ENCODE measurements at places on chromosomes 4 and X.

GRCh38 chr4:95505151-95505550 lies 43.6 kb downstream of the UNC5C start:
- no peak for DNase-seq

- DNase-seq = no peak
Observed at GRCh38 chr4:98659106-98659592, 738 bp upstream of the TSPAN5 start.

- no peak for DNase-seq
Observed at GRCh38 chrX:83145876-83146275, 362.2 kb upstream of the POU3F4 start.

DNA sequence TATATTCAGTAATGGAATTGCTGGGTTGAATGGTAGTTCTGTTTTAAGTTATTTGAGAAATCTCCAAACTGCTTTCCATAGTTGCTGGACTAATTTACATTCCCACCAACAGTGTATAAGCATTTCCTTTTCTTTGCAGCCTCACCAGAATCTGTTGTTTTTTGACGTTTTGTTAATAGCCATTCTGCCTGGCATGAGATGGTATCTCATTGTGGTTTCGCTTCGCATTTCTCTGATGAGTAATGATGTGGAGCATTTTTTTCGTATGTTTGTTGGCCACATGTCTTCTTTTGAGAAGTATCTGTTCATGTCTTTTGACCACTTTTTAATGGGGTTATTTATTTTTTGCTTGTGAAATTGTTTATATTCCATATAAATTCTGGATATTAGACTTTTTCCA lies 13.6 kb upstream of the MAGED4B start:
- DNase-seq = no peak

DNA sequence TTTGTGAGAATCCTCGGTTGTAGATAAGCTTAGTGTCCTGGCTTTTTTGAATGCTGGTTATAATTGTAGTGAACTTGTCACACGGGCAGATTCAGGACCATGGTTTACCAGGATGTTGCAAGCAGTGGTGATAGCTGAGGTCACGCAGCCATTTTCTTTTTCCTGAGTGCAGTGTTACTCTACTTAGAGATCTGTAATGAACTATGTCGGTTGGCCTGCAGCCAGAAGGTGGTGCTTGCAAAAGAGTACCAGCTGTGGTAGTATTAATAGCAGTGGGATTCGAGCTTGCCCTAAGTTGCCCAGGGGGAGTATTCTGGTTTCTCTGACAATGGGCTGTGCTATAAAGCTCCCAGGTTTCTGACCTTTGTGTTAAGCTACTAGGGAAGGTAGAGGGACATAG lies 368.9 kb downstream of the SLITRK2 start:
- DNase-seq = no peak

DNA sequence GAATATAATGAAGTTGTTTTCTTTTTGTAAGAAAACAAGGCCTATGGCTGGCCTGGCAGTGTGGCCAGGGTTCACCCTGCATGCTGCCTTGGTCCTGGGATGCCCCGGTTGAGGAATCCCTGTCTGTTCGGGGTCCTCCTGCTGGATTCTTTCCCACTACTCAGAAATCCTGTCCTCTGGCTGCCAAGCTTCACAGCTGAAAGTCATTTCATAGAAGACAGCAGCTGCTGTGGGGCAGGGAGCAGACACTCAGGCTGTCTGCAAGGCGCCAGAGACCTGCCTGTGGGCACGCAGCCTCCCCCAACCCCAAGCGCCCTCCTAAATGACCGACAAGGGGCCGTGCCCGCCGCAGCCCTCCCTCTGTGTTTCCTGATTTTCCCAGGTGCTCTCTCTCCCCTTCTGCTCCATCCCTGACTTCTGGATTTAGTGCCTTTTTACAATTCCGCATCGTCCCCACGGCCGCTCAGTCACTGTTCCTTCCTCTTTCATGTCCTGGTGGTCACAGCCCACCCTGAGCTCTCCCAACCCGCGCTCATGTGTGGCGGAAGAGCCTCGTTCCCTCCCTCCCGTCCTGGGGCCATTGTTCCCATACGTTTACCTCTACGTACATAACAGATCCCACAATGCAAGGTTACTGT lies 27.5 kb downstream of the ZFYVE28 start:
- DNase-seq = no peak

DNA sequence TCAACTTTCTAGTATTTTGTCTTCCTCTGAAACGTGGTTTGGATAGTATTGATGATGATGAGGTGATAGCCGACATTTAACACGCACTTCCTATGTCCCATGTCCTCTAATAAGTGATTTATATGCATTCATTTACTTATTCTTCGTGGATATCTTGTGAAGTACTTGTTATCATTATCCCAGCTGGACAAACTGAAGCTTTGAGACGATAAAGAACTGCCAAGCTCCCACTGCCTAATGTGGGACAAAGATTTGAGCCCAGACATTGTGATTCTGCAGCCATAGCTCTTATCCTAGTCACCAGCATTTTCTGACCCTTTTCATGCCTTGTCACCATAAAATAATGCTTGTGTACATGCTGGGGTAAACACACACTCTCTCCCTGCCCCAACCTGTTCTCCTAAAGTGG lies 92.5 kb downstream of the RAPGEF2 start:
- DNase-seq = no peak

DNA sequence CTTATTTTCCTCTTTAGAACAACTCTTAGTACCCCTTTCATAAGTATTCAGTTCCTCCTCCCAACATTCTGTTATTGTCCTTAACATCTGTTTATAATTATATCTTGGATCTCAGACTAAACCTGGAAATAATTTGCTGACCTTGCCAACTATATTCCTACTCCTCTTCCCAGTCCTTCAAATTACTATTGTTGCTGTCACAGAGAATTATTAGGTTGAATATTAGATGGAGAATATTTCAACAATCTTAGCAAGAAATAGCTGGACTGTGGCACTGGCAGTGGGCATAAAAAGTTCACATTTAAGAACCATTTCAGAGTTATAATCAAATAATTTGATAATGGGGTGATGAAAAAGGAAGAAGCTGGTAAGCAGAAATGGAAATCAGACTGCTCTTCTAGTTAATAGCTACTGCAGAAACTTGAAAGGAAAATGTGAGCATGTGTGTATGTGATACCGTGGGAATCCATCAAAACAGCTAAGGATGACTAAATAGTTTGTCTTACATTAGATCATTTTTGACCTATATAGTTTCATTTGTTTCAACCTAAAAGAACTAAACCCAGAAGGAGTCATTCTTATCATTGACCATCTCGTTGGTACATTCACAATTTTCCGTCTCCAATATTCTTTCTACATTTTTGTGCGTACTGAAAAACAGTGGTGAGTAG lies 43.3 kb upstream of the PRDM8 start:
- no peak for DNase-seq

GRCh38 chrX:39501822-39502221 lies 595.9 kb downstream of the BCOR start:
- DNase-seq = no peak

DNA sequence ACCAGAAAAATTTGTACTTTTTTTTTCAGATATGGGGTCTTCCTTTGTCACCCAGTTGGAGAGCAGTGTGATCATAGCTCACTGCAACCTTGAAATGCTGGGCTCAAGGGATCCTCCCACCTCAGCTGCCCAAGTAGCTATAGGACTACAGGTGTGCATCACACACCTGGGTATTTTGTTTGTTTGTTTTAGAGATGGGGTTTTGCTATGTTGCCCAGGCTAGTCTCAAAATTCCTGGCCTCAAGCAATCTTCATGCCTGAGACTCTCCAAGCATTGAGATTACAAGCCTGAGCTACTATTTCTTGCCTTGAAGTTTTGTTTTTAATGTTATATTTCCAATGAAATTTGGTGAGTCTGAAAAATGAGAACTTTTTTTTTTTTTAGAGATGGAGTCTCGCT lies 847.8 kb downstream of the TRIML1 start:
- DNase-seq = no peak

DNA sequence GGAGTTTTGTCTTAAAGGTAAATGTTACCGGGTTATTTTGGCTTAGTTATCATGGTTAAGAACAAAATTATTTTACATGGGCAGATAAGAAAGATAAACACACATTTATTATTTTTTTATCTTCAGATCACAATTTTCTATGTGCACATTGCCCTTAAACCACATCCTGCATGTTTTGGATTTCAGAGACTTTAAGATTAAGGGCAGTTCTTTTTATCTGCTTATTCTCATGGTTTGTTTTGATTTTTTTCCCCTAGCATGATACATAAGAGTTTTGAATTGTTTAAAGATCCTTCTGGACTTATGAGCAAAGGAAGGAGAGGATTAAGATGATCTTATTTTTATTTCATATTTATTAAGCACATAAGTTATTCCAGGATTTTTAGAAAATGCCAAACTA lies 190.1 kb upstream of the BMP3 start:
- no peak for DNase-seq

GRCh38 chrX:66919280-66919832 lies 280.5 kb upstream of the EDA2R start:
- no peak for DNase-seq

GRCh38 chr4:168200685-168201084 lies 108.3 kb downstream of the ANXA10 start:
- DNase-seq = no peak

DNA sequence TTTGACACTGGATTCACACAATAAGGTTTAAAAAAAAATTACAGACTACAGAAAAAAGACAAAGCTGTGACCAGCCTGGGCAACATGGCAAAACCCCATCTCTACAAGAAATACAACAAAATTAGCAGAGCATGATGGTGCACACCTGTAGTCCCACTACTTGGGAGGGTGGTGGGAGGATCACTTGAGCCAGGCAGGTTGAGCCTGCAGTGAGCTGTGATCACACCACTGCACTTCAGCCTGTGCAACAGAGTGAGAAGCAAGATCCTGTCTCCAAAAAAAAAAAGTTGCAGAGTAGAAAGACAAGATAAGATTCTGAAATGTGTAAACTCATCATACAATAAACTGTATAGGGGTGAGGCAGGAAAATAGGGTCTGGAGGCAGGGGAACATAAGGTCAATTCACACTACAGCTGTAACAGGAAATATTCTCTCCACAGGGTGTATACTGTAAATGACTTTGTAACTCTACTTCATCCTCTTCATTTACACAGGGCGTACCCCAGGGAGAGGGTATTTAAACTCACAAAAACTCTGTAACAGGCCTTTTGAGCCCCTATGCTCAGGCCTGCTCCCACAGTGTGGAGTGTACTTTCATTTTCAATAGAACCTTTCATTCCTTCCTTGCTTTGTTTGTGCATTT lies 112.6 kb upstream of the MAPK10 start:
- DNase-seq = no peak

- DNase-seq = no peak
Observed at GRCh38 chr4:138669479-138670315, 345.9 kb upstream of the NOCT start.

DNA sequence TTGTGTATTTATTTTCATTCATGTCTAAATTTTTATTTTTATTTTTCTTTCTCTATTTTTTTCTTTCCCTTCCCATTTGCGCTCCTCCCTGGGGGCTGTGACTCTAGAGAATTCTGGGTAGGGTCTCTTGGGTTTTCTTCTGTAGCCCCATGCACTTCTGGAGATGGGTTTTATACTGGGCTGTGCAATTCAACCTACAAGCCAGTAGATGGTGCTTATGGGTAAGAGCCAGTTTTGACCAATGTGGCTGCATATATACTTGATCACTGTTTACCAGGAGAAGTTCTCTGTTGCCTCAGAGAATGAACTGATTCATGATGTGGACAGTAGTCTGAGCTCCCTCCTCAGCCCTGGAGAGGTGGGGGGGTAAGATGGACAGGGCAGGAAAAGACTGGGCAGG lies 614.6 kb downstream of the PCDH19 start:
- DNase-seq = no peak

GRCh38 chrX:53223068-53223693 lies 1.8 kb downstream of the KDM5C start:
- DNase-seq = no peak

DNA sequence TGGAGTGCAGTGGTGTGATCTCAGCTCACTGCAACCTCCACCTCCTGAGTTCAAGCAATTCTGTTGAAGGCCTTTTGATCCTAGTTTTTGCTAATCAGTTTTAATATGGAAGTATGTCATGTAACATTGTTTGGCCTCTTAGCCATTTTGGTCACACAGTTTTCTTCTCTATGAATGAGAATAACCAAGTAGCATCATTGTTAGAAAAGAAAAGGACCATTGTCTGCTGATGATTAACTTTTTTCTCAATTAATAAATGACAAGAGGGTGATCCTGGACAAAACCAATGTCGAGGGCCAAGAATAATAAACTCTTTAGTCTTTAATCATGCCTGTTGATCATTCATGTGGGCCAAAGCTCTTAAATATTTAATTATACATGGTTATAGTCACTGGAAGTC lies 289.3 kb upstream of the MAGEB2 start:
- no peak for DNase-seq

GRCh38 chr4:125440814-125441213 lies 126.1 kb downstream of the FAT4 start:
- DNase-seq = no peak

DNA sequence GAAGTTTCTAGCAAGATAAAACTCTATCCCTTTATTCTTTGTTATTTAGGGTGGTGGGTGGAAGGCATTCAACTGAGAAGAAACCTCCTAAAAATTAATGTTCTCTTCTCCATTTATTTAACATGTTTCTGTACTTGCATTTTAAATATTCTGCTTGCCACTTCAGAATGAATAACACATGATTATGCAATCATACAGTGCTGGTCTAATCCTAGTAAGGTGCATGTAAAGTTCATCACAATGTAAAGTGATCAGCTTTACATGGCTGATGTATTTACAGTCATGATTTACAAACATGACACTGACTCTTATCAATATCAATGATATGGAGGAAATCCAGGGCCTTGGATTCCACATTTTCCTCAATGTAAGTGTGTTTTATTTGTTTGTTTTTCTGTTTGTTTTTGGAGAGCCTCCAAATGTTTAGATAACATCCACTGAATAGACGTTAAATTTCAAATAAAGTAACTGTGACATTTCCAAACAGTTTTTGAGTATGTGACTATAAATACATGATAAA lies 342.1 kb upstream of the CTSO start:
- DNase-seq = no peak

- no peak for DNase-seq
Observed at GRCh38 chrX:107579956-107580355, 48.4 kb upstream of the PRPS1 start.

GRCh38 chrX:25648790-25649189 lies 489.4 kb upstream of the MAGEB18 start:
- no peak for DNase-seq

DNA sequence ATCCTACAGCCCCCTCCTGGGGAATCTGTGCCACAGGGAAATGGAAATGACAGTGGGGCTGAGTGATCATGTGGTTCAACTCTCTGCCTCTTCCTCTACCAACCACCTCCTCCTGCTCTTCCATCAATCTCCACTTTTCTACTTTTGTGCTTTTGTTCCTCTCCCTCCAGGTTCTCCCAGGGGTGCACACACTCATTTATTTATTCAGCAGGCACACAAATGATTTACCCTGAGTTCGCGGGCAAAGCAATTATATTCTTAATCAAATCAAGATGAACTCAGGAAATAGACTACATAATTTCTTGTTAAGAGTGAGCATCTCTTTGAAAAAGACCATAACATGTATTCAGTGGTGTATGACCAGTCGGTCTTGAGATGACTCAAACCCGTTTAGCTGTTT lies 69.2 kb downstream of the VCX3A start:
- no peak for DNase-seq
